ENCODE measurements at places on chromosomes 1 and 21.

GRCh38 chr1:19079541-19080472 lies 123.3 kb upstream of the IFFO2 start:
- no peak for DNase-seq

DNA sequence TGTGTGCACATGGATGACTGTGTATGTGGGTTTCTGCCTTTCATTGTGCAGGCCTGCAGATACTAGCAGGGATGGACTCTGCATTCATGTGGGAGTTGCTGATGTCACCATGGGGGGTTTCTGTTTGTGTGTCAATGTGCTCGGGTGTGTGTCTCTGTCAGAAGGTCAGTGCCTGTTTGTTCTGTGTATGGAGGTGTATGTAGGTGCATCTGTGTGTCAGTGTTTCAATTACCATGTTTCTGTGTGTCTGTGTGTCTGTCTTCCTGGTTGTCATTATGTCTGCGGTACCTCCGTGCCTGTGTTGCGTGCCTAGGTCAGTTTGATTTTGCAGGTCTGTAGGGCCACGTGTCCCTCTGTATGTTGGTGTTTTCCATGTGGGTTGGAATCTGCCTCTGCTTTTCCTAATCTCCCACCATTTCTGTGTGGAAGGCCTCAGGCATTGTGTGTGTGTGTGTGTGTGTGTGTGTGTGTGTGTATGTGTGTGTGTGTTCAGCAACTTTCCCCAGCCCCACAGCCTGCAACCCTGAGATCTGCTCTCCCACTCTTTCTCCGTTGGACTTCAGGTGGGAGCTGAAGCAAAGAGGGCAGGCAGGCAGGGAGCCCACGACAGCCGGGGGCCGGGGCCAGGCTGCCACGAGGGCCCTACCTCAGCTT lies 36.7 kb upstream of the WASF2 start:
- DNase-seq: no peak

DNA sequence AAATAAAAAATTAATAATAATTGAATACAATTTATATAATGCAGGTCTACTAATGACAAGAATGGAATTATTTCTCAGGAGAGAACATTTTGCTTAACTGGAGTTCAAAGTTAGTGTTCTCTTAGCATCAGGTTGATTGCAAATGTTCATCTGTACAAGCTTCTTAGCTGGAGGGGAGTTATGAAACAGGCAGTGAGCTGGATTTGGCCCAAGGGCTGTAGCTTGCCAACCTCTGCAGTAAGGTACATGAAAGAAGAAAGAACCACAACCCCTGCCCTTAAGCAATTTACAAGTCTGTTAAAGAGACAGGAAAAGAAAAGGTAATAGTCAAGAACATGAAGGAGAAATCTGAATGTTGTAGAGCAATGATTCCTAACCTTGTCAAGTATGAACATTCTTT lies 17.0 kb downstream of the LPGAT1 start:
- DNase-seq: no peak

GRCh38 chr1:38973659-38974437 lies 17.2 kb upstream of the AKIRIN1 start:
- DNase-seq: no peak

- no peak for DNase-seq
Measured at GRCh38 chr1:25706146-25707089, 89.8 kb downstream of the MAN1C1 start.

DNA sequence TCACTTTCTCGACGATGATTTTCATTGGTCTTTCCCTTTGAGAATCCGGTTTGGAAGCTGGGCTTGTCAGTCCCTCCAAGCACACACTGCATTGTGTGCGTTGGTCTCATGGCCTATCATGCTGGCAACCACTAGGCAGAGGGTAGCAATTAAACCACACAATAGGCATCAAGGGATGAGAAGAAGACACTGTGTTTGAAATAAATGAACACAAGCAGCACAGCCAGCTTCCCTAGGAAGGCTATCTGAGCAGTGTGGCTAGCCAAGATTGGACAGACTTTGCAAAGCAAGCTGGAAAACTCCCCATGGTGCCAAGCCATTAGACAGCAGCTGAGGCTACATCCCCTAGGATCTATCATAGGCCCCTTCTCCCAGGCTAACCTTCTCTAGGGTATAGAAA lies 288.7 kb downstream of the NUF2 start:
- no peak for DNase-seq
